ENCODE measurements at places on chromosomes 11 and 22.
A peak's percentile ranks its signal among the peaks of the same experiment; 100 is the strongest.

DNA sequence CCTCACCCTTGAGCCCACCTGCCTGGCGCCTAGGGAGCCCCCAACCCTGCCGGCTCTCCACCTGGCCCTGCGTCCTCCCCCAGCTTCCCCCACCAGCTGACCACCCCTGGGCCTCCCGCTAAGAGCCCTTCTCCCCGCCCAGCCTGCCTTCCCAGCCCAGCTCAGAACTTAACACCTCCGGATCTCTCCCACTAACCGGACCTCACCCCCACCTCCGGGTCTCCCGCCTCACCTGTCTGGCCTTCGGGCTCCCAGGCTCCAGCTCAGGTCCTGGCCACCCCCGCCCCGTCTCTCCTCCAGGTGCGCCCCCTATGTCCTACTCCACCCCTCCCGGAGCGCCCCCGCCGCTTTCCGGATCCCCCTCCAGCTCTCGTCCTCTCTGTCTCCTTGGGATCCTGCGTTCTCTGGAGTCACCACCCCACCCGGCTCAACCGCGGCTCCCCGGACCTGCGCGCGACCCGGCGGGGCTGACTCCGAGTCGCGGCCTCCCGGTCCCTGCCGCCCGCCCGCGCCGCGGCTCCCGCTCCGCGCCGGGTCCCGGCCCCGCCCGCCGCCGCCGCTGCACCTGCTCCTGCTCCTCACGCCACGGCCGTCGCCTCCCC is at the start of gene KCNJ11:
Gene KCNJ11 (minus strand): TSS at position 51 of the 602 bp plus-strand sequence. CDS start 568 bp downstream, outside the sequence.
- peak; percentile 8 for DNase-seq

GRCh38 chr22:47215851-47216250 is 453.4 kb downstream of the TBC1D22A start:
- DNase-seq = no peak

DNA sequence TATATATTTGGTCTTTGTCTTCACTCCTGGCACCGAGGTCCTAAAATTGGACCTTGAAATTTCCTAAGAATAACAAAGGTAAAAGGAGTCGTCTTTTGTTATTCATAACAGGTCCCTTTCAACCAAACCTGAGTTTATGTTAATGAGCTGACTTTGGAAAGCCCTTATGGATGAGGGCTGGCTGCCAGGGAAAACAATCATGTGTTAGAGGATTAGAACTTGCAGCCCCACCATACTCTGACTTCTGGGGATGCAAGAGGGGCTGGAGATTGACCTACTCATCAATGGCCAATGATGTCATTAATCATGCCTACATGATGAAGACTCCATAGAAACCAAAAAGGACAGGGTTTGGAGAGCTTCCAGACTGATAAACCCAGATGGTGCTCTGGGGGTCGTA is 118.9 kb downstream of the MRTFA start:
- DNase-seq = no peak

DNA sequence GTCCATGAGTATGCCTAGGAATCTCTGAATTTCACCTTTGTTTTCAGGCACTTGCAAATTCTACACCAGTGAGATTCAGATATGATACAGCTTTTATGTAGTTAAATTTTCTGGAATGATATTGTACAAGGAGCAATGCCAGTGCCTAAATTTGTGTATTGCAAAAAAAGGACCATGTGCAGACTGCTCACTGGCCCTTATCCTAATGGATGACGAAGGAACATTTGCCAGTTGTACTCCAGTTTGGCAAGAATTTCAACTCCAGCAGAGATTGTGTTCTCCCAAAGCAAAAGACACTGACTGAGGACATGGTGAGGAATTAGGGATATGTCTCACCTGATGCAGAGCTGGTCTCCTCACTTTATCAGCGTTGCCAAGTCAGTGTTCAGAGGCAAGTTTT is 8.6 kb downstream of the NAT10 start:
- no peak for DNase-seq

GRCh38 chr11:59437770-59438169 is 1.5 kb downstream of the OR5A1 start:
- DNase-seq = no peak

- no peak for DNase-seq
Measured at GRCh38 chr11:62725646-62726045, 1.6 kb downstream of the HNRNPUL2 start.

DNA sequence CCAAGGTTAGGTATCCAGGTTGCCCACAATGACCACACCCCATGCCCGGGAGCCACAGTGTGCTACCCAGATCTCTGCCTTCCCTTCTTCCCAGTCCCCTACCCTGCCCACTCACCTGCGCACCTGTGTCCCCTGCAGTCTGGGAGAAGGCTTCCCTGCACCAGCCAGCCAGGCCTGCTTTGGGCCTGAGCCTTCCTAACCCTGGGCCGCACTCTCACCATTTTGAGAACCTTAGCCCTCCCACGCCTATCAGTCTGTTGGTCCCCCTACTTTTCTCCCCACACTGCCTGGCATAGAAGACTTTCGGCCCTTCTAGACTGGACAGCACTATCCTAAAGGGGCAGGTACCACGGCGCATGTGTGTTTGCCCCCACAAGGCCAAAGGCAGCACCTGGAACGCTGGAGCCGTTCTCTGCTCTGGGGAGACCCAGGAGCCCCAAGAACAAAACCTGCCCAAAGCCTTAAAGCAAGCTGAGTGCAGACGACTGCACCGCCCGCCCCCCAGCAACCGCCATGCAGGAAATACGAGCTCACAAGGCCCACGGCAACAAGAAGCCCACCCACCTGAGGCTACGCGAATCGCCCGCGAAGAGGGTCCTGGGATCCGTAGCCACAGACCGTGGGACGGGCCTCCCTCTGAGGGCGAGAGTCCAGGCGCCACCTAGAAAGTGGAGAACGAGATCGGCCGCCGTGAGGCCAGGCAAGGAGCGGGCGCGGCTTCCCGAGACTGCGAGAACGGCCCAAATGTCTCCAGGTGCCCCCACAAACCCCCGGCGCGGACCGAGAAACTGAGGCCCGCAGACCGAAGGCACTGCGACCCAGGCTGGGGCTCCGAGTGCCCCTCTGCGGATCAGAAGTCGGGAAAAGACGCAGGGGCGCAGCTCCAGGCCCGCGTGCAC is 546 bp downstream of the GNB1L start:
- DNase-seq = no peak

DNA sequence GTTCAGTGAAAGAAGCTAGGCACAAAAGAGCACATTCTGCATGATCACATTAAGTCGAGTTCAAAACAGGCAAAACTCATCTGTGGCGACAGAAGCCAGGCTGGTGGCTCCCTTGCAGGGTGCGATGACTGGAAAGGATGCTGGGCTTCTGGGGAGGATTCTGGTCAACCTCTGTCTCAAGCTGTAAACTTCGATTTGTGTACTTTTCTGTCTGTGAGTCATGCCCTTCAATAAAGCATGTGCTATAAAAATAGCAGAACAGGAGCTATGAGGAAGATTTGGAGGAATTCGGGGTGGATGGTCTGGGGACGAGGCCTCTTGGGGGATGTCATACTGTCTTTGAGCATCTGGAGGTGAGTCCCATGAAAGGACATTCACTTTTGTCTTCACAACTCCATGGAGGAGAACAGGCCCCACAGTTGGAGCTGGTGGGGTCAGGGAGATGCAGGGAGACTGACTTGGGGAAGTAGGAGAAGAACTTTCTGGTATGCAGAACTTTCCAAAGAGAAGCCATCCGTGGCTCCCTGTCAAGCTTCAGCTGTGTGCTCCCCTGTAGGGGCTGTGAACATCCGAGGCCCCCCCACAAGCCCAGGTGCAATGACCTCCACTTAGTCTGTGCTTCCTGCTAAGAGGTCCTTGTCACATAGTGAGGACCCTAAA is 77.8 kb upstream of the LINC01488 start:
- no peak for DNase-seq

DNA sequence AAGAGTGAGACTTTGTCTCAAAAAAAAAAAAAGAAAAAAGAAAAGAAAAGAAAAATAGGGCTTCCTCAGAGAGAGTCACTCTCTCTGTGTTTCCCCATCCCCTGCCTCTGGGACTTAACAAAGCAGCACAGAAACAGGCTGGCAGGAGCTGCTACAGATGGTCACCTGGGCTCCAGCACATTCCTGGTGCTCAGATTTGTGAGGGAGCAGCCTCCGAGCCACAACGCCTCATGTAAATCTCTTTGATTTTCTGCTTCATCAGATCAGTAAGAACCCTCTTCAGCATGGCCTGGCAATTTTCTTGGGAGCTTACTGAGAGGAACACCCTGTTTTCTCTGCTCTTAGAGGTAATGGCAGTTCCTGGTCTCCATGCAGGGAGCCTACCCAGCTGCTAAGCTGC is 15.2 kb upstream of the LDHA start:
- DNase-seq = no peak

- no peak for DNase-seq
Measured at GRCh38 chr11:80778432-80778831, 1337.6 kb upstream of the TENM4 start.

DNA sequence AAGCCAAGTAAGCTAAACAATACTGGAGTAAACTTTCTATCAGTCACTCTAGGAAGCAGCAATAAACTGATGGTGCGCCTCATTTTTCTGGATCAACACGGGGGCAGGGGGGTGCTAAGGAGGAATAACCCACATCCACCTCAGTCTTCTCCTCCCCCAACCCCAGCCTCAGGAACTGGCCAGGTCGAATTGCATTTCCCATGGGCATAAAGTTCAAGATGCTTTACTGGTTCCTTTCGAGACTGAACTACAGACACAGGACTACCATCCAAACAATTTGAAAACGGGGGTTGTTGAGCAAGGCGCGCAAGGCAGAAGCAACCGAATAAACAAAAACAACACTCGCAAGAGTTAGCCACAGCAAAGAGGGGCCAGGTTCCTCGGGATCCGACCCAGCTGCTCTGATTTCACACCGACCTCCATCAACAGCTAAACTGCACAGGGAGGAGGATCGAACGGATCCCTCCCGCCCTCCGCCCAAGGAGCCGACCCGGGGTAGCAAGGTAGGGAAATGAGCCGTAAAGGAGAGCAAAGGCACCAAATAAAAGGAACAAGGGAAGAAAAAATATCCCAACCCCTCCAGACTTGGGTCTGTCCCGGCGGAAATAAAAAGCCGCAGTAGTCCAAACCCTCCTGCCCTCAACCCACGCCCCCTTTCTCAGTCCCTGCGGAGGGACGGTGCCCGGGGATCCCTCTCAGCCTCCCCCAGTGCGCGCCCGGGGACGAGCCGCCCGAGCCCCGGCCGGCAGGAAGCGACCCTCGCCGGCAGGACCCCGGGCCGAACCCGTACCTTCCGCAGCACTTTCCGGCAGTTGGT is 801 bp downstream of the SESN3 start:
- no peak for DNase-seq

DNA sequence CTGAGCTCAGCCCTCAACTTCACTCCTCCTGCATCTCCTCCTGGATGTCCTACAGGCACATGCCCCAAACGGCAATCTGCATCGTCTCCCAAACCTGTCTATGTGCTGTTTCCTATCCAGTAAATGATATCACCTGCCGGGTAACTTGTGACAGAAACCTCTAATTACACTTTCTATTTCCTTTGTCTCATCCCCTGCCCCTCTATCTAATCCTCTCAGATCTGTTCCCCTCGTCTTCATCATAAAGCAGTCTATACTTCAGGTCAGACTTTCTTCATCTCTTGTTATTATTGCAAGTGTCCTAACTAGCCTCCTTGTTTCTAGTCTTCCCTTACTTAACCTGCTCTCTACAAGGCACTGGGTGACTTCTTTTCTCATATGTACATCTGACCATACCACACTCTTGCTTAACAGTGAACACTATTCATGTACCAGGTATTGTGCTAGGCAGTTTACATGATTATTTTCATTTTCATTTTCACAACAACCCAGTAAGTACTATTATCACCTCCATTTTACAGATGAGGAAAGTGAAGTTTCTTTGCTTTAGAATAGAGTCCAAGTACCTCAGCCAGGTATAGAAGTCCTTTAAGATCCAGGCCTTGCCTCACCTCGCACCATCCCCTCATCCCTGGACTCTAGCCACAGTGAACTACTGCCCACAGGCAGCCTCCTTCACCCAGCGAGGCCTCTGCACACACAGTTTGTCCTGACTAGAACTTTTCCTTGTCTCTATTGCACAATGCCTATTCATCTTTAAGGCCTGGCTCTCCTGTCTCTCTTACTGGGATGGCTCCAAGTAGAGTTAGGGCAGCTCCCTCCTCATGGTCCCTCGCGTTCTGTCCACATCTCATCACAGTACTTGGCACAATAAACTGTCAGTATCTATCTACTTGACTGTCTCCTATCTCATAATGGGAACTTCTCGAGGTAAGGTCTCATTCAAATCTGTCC is 22.1 kb upstream of the UCP3 start:
- no peak for DNase-seq

DNA sequence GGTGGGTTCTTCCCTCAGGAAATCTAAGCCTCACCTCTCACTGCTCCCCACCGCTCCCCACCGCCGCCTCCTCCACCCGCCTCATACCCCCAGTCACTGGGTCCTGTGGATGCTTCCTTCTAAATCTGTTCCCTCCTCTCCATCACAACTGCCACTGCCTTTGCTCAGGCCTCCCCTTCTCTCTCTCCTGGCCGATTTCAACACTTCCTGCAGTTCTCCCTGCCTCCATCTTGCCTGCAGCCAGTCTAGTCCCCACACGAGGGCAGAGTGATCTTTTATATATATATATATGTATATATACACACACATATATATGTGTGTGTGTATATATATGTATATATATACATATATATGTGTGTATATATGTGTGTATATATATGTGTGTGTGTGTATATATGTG is 27.8 kb downstream of the CREB3L1 start:
- no peak for DNase-seq

DNA sequence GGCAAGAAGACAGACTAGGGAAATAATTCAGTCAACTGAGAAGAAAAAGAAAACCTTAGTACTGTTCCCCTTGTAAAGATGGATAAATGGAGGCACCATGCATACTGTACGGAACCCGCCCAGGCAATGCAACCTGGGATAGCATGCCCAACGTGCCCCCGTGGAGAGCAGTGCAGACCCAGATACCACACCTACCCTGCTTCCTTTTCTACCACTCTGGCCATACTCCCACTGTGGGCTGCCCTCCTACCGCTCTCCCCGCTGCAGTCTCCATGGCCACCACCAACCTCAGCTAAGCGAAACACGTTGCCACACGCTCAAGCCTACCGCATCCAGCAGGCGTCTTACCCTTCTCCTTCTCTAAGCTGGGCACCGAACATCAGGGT is 117.4 kb upstream of the SERPIND1 start:
- no peak for DNase-seq

DNA sequence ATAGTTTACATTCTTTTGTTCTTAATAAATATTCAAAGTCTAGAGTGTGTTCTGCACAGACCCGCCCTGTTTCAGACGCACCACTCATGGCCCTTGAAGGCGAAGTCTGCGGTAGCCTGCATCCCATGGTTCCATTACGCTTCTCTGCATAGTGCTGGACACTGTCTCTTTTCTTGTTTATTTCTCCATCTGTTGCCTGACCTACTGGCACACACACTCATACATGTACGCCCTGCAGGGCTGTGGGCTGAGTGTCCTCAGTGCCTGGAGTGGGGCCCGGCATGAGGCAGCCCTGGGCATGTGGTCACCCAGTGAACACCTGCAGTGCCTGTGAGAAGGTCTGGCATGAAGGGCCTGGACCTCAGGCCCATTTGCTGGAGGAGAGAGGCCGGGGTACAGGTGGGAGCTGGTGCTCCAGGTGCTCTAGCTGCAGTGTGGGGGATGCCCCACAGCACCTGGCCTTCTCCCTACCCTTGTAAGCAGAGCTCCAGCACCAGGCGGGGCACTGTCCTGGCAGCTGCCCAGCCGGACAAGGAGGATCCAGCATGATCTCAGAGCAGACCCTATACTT is 404.1 kb downstream of the TBC1D22A start:
- DNase-seq = no peak

- DNase-seq = no peak
Measured at GRCh38 chr11:57407010-57407920, 16.8 kb upstream of the PRG2 start.

- DNase-seq = no peak
Measured at GRCh38 chr11:46380340-46381047, 975 bp upstream of the MDK start.

- no peak for DNase-seq
Measured at GRCh38 chr11:83054001-83054400, 17.7 kb downstream of the RAB30 start.

Data from stimulated activated CD8-positive, alpha-beta memory T cell treated with anti-CD3 and anti-CD28 coated beads, Interleukin-15, amount 100 ng/mL, for 1 hour (primary cell).